ENCODE measurements at places on chromosomes 1 and 21.

DNA sequence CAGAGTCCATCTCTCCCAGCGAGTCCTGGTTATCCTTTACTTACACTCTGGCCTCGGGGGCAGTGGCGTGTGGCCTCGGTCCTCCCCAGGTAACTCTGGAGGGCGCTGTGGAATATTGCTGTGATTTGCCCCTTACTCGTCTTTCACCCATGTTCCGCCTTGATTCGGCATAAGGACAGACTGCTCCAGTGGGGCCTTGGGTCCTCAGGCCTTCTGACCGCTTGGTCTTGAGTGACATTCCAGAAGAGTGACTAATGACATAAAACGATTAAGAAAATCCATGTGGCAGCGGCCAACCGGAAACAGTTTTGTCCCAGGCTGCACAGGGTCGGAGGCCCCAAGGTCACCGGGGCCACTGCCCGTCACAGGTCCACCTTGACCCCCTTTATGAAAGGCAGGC, 11.0 kb downstream of the ICMT start:
- DNase-seq = no peak

DNA sequence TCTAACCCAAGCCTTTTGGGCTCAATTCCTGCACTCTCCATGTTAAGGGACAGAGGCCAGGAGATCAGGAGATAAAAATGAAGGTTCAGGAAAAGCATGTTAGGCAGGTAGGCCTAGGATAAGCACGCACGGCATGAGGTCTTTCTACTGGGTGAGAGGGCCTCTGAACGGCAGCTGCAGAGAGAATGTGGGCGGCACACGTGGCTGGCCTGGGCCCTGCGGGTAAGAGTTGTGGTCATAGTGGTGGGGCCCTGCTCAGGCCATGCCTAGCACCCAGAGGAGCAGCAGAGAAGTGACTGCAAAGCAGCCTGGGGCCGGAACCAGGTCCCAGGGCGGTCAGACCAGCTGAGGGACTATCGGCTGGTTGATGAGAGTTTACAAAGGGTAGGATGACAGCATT, 7.5 kb upstream of the FOXO6 start:
- no peak for DNase-seq

DNA sequence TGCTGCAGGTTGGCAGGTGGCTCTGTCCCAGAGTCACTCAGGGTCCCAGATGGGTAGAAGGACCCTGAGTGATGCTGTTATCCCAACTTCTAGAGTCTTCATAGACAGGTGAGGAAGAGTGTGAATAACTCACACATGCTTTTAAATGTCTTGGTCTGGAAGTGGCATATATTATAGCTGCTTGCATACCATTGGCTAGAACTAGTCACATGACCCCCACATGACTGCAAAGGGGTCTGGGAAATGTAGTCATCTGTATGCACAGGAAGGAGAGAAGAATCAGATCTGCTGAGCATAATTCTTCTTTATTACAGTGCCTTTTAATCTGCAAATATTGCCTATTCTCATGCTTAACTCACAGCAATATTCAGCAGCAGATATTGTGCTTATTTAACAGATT, 28.2 kb upstream of the KLHDC7A start:
- no peak for DNase-seq

DNA sequence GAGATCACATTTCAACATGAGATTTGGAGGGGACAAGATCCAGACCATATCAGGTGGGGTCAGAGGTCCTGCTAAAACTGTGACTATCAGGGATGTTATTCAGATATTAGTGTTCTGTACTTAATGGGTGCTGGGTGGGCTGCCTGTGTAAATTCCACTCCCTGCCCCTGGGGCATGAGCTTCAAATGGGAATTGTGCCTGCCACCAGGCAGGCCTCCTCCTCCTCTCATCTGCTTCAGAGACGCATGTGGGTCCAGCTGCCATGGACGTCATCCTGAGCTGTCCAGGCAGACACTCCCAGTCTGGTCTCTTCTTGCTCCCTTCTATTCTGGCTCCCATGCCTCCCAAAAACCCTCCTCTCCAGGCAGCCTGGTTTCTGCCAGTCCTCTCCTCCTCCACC, 10.4 kb downstream of the QSOX1 start:
- DNase-seq = no peak

- no peak for DNase-seq
These were observed 145.6 kb downstream of the FMN2 start for GRCh38 chr1:240237305-240237721.

DNA sequence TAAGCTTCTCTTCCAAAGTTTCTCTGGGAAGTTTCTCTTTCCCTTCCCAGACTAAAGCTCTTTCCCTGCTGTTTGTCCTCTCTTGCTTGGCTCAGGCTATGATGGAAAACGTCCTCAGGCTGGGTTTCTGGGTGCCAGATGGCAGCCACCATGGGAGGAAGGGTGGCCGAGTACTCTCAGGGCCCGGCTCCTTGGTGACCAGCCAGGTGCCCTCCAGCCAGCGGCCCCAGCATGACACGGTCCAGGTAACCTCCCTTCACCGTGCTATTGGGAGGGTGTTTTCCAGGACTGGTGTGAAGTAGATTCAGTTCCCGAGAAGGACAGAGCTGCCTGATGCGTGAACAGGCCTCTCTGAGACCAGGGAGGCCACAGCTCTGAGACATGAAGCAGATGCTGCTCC, 60.3 kb downstream of the KIF26B start:
- no peak for DNase-seq

DNA sequence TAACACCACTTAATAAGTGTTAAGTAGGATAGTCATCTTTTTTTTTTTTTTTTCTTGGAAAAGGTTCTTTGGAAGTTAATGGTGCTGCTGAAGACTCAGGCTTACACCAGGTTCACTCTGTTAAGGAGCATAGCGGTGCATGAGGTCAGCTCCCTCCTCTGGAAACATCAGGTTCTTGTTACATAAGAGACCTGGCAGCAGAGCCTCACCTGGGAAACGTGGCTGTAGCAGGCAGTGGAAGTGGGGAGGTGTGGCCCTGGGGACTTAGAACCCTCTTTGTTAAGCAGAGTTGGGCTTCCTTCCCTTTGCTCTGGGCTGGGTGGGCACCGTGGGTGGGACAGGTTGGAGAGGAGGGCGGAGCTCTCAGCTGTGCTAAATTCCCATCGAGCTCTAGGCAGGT, 104.1 kb downstream of the CNIH3 start:
- DNase-seq = no peak

- no peak for DNase-seq
These were observed 54.8 kb downstream of the PIK3R3 start for GRCh38 chr1:46077644-46078043.

DNA sequence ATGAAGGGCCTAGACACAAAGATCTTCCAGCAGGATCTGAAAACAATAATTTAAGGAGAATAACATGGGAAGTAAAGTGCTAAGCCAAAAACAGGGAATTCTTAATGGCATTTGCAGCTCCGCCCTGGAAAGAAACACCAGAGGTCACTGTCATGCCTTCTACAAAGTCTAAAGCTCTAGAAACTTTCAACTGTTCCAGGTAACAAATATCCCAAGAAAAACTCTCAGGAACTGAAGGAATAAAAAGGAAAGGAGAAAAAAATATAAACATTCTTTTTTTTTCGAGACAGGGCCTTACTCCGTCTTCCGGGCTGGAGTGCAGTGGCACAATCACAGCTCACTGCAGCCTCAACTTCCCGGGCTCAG, 13.2 kb downstream of the ZC3H12A start:
- DNase-seq = no peak

DNA sequence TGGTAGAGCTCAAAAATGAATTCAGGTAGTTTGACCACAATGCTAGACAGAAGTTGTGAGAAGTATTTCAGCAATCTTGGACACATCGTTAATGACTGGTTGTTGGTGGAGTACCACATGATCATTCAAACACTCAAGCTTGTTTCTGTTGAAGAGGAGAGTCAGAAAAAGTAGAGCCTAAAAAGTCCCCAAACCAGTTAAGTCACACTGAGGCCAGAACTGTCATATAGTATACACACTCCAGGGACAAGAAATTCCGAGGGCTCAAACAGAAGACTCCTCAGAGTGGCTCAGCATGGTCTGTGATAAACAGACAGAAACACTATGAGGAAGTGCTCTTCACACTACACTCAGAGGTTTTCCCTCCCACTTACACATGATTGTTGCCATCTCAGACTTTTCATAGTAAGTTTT, 5.8 kb downstream of the TRIM33 start:
- DNase-seq = no peak

GRCh38 chr1:110393286-110393685, 2.5 kb upstream of the SLC16A4 start:
- DNase-seq = no peak

- no peak for DNase-seq
These were observed 10.8 kb downstream of the FTCD start for GRCh38 chr21:46144464-46145070.

DNA sequence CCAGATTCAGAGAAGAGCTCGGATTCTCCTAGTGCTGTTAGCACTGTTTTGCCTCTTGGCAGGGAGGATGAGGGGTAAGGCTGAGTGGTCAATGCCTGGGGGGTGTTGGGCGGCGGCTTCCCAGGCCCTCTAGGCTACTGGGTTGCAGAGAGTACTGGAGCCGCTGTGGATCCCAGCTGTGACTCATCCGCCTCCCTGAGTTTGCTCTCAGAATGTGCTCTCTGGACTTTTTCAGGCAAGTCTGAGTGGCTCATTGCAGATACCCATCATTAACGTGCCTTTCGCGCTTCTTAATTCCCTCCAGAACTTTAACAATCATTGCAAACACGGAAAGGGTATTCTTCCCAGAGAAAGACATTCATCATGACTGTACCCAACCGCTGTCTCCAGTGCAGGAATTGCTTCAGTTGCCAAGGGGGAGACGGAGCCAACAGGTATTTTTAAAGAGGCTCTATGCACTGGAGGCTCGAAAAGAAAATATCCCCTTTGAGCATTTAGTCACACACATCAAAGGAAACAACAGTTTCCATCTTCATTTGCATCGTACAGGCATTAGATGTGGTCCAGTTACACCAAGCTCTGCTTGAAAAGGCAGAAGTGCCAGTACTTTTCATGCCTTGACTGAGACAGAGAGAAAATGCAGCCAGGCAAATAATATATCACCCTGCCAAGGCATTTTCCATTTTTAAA, 14.4 kb upstream of the CAMTA1 start:
- no peak for DNase-seq

DNA sequence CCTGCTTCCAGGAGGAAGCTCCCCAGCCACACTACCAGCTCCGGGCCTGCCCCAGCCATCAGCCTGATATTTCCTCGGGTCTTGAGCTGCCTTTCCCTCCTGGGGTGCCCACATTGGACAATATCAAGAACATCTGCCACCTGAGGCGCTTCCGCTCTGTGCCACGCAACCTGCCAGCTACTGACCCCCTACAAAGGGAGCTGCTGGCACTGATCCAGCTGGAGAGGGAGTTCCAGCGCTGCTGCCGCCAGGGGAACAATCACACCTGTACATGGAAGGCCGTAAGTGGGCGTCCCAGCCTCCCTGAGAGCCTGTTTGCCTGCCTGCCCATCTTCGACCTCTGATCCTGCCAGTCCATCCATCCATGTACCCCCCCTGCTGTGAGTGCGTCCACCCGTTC, 3.6 kb downstream of the ECM1 start:
- no peak for DNase-seq

GRCh38 chr1:218250492-218250891, 34.6 kb upstream of the RRP15 start:
- no peak for DNase-seq

GRCh38 chr1:65141394-65141793, 6.6 kb upstream of the AK4 start:
- no peak for DNase-seq

DNA sequence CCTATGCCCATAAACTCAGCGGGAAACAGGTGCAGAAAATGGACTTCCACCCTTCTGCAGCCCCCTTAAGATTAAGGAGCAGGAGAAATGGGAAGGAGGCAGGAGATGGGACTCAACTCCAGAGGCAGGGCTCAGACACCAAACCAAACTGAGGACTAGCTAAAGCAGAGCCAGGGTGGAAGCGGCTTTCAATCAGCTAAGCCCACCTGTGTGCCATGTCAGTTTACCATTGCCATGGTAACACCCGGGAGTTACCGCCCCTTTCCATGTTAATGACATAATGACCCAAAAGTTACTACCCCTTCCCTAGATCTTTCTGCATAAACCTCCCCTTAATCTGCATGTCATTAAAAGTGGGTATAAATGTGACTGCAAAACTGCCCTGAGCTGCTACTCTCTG, 653.5 kb downstream of the PTPRU start:
- no peak for DNase-seq

DNA sequence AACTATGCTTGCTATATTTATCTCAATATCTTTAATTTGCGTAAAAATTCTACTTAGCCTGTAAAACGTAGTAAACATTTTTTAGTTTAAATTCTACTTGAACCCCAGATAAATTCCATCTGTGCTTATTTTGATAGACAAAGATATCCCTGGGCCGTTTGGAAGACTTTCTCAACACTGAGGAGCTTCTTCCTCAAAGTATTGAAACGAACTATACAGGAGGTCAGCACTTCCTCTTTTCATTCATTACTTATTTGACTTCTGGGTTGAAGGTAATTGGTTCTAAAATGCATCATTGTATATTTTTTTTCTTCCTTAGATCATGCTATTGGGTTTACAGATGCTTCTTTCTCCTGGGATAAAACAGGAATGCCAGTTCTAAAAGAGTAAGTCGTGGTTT, 74.7 kb downstream of the HSPA13 start:
- DNase-seq = no peak

DNA sequence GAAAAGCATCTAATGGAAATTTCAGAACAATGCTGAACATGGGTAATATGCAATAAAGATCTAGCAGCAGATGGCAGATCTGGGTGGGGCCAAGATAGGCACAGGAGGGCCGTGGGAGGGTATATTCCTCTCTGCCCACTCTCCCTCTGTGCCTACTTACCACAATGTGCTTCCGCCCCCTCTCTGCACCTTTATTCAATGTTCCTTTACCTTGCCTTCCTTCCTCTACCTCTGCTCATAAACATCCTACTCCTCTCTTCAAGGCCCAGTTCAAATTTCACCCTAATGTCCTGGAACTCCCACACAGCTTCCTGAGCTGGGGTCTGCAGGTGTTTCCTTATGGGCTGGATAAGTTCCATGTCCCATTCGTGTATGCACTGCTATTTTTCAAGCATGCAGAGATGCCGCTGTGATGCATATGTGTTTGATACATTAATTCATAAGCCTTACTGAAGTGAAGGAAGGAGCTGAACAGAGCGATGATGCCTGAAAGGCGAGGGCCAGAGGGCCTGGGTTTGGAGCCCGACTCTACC, 65.6 kb upstream of the EDEM3 start:
- no peak for DNase-seq

DNA sequence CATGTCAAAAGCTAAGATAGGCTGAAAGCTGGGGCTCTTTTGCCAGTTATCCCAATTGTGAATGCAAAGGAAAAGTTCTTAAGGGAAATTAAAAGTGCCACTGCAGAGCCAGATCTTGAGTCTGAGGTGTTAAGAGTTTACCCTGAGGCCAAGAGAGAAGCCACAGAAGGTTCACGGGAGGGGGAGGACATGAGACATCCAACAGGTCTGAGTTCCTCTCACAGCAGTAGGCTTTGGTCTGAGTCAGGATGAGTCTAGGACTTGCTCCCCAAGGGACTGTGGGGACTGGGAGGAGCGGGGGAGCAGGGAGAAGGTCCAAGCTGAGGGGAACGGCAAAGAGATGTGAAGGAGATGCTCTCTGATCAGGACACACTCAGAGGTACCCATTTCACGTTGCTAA, 411.2 kb upstream of the CAMK1G start:
- DNase-seq = no peak

Data from NCI-H187 treated with DMSO at 0.1 percent for 48 hours (cell line).